ENCODE measurements at places on chromosomes 2 and 18.

GRCh38 chr2:37203708-37204107, 7.4 kb downstream of the CEBPZOS start:
- no peak for DNase-seq

GRCh38 chr2:233385489-233386044, 31.3 kb downstream of the DGKD start:
- DNase-seq = no peak

DNA sequence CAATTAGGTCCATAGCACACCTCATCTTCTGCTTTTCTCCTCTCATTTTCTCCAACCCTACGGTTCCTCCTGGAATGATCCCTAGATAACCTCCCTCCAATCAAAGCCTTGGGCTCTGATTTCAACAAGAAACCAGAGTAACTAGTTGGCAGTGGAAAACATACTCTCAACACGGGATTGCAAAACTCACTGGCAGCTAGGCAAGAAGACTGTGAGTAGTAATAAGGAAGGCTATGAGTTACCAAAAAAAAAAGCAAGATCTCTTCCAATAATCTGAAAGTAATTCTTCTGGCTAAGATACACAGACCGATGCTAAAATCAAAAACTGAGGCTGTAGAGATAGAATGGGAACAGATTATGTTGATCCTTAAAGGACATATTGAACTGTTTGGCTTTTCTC, 28.4 kb upstream of the CCDC102B start:
- DNase-seq = no peak

DNA sequence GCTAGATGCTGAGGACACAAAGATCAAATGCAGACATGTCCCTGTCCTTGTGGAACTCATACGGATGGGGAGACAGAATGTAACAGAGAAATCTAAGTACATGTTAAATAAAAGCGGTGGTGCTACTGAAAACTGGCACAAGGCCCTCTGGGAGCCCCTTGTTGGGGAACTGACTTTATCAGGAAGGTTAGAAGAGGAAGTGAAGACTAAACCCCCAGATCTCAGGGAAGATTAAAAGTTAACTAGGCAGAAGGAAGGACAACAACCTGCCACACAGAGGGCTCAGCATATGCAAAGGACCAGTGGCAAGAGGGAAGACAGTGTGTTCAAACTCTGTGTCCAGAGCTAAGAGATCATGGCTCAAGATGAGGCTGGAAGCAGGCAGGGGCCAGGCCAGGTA, 4.8 kb downstream of the CACNB4 start:
- DNase-seq = no peak

GRCh38 chr2:49194701-49195100, 40.4 kb upstream of the FSHR start:
- no peak for DNase-seq

GRCh38 chr2:240245184-240245583, 104.7 kb upstream of the OTOS start:
- DNase-seq = no peak

GRCh38 chr2:26702025-26702424, 9.5 kb downstream of the KCNK3 start:
- DNase-seq = no peak

GRCh38 chr2:61328707-61329251, 142.1 kb downstream of the USP34 start:
- no peak for DNase-seq

DNA sequence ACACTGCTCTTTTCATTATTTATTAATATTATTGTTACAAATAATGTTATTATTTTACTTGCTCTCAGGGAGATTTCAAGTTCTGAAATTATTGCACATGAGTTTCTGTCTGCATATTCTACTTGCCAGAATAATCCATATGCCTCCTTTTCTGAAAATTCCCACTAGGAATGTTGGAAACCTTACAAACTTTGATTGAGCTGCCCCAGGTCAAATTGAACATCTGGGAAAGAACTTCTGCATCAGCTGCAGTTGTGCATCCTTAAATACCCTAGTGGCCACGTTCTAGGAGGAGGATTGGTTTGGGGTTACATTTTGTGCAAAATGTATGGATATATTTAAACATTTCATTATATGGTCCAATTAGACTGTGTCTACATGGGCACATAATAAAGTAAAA, 1302.7 kb upstream of the PIK3C3 start:
- DNase-seq = no peak

- DNase-seq = no peak
These were observed 17.0 kb upstream of the DIPK1C start for GRCh38 chr18:74473976-74474640.

- DNase-seq = no peak
These were observed 794 bp upstream of the CHCHD5 start for GRCh38 chr2:112583497-112584133.

DNA sequence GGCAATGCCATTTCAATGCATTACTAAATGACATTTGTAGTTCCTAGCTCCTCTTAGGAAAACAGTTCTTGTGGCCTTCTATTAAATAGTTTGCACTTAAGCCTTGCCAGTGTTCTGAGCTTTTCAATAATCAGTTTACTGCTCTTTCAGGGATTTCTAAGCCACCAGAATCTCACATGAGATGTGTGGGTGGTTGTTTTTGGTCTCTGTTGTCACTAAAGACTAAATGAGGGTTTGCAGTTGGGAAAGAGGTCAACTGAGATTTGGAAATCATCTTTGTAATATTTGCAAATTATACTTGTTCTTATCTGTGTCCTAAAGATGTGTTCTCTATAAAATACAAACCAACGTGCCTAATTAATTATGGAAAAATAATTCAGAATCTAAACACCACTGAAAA, 45.3 kb downstream of the HADHB start:
- no peak for DNase-seq

- DNase-seq = peak; percentile 64
These were observed 41.7 kb downstream of the HPCAL1 start for GRCh38 chr2:10344105-10345066.

GRCh38 chr2:64753399-64753798, 99.7 kb upstream of the SERTAD2 start:
- DNase-seq = no peak

DNA sequence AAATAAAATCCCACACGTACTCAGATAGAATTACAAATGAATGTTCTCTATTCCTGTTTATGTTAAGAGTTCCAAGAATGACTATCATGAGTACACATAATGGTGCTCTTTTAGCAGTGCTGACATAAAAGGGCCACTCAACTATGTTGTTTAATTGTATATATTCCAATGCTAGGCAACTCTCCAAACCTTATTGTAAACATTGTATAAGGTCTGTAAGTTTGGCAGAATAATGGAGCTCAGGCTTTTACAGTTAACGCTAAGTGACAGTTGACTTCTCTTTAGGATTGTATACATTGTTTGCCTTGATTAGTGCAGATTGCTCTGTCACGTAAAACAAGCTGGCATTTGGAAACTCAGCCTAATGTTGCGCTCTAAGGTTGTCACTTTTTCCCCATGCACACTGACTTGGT, 20.8 kb downstream of the RBMS1 start:
- DNase-seq = no peak

GRCh38 chr18:63832470-63832869, 55.0 kb upstream of the SERPINB2 start:
- no peak for DNase-seq

GRCh38 chr2:31434911-31435310, 20.4 kb upstream of the XDH start:
- DNase-seq = no peak

GRCh38 chr2:67321588-67321903, 75.6 kb upstream of the ETAA1 start:
- no peak for DNase-seq

- DNase-seq = no peak
These were observed 95.3 kb upstream of the CAVIN2 start for GRCh38 chr2:191942090-191942738.

GRCh38 chr2:241636182-241637017, 558 bp downstream of the THAP4 start:
- peak; percentile 25 for DNase-seq

- no peak for DNase-seq
These were observed 11.3 kb downstream of the SIX2 start for GRCh38 chr2:44997963-44998362.

DNA sequence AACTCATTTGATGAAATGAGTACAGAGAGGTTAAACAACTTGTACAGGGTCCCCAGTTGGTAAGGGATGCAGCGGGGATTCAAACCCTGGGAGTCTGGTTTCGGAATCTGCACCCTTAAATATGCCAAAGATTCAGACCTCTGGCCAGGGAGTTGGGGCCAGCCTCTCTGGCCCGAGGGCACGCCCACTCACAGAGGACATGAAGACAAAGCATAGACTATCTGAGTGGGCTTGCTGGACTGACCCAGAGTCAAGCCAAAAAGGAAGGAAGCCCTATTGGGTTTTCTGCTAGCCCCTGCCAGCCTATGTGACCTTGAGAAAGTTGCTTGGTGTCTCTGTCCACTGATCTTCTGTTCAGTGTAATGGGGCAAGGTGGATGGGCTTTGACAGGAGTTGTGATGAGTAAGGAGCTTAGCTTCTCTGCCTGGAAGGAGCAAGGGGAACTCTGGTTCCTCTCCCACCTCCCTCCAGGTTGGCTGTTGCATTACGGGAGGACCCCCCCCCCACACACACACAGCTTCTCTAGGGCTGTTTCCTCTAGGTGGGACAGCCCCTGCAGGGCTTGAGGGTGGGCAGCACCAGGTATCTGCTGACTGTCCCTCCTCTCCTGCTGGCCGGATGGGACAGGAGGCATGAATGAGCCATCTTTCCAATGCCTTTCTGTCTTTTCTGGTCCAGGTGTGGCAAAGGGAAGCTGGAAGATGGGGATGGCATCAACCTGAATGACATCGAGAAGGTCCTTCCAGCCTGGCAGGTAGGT, 131.3 kb downstream of the CTIF start:
- DNase-seq = no peak

- DNase-seq = no peak
These were observed 88.7 kb downstream of the ADAM23 start for GRCh38 chr2:206531996-206532543.

- no peak for DNase-seq
These were observed 169.2 kb downstream of the METTL4 start for GRCh38 chr18:2402084-2402483.

- DNase-seq = no peak
These were observed 42.4 kb downstream of the IL1RL2 start for GRCh38 chr2:102229141-102229769.

DNA sequence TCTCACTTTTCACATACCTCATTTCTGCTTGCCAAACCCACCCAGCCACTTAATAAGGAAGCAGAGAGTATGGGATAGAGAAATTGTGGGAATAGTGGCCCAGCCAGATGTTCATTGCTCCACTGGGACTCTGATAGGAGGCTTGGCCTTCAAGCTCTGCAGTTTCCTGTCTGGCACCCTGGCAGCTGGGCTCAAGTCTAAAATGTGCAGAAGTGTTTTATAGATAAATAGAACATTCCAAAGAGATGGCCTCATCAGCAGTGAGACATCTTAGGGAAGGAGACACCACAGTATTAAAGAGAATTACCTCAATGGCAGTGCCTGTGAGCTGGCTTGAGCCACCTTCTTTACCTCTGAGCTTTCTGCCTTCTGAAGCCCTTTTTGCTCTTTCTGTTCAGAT, 24.7 kb downstream of the COPS7B start:
- DNase-seq = no peak

DNA sequence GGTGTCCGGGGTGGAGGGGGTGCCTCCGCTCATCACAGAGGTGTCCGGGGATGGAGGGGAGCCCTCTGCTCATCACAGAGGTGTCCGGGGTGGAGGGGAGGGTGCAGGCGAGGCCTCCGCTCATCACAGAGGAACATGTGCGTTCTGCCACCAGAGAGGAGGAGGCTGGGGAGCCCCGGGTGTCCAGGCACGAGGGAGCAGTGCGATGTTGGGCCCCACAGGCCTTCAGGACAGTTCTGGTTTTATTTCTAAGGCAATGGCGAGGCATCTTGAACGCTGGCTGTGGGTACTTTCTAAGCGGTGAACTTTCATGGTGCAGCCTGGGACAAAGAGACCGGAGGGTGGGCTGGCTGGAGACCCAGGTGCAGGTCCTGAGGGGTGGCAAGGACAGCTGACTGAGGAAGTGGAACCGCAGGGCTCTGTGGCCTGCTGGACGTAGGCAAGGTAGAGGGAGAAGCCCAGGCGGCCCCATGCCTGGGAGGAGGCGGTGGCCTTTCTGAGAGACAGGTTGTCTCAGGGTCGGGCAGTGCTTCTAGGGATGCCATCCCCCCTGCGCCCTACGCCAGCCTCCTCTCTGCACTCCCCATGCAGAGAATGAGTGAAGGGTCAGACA, 196.6 kb upstream of the SALL3 start:
- no peak for DNase-seq

GRCh38 chr2:54081574-54081973, 33.8 kb upstream of the ACYP2 start:
- no peak for DNase-seq

DNA sequence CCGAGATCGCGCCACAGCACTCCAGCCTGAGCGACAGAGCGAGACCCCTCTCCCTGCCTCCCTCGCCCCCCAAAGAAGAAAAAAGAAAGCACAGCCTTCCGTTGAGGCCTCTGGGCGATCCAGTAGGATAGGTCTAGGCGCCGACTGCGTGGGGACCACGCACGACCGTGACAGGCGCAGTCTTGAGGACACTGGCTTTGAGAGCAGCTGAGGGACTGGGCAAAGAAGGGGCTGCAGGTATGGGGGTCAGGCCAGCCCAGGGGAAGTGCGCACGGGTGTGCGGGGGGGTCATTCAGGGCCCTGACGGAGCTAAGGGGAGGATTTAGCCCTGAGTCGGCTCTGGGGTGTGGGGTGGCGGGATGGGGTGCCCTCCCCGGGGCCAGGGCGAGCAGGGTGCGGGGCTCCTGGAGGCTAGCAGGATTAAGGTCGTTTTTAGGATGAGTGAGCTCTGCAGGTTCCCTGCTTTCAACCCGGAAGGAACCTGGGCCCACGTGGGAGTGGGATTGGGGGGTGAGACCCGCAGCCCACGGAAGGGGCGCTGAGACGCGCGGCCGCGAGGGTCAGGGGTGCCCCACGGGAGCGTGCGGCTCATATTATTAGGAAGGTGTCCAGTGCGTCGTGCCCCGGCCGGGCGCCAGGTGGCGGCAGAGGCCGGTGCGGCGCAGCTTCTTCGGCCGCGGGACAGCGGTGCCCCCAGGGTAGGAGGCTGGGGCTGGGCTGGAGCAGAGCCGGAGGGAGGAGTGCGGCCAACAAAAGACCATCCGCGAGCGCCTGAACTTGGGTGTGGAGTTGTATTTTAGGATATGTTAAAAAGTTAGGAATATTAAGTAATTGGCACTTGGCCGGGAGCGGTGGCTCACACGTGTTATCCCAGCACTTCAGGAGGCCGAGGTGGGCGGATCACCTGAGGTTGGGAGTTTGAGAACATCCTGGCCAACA, 20.5 kb upstream of the ZNF236 start:
- peak; percentile 67 for DNase-seq

DNA sequence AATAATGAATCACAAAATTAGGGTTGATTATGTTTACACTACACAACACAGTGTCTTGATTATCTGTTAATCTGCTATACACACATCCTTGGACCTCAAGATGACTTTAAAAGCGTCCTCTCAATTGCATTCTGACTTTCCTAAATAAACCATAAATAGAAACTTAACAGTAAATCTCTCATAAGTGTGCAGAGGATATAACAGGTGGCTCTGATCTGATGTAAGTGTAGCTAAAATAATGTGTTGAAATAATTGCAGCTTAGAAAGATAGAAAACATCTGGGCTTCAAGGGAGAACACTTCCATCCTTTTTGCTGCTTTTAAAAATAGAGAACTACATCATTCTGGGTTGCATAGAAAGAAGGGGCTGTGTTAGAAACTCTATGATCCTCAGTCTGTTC, 78.4 kb upstream of the EFEMP1 start:
- DNase-seq = no peak

Data from cerebellum (tissue), 4 donors.